ENCODE measurements at places on chromosomes 3 and 15.
A peak's percentile ranks its signal among the peaks of the same experiment; 100 is the strongest.

GRCh38 chr15:33125894-33126537 is 68.5 kb downstream of the FMN1 start:
- DNase-seq, result no peak

- DNase-seq, result no peak
These were observed 235.2 kb downstream of the GABRB3 start for GRCh38 chr15:26537663-26538062.

- peak; percentile 10 for DNase-seq
These were observed 32.9 kb downstream of the PLCH1 start for GRCh38 chr3:155712008-155712407.

DNA sequence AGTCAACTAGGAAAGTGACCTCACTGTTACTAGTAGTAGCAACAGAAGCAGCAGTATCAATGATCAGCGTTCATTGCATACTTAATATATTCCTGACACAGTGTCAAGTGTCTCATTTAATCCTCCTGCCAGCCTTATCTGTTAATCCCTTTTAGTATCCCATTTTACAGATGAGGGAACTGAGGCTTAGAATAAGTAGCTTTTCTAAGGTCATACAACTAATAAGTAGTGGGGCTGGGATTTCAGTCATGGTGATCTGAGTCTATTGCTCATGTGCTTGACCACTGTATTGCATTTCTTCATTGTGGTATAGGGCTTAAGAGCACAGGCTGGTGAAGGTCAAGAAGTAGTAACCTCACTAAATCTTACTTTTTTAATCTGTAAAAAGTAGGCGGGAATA is 233.6 kb downstream of the PTPRG start:
- no peak for DNase-seq

- DNase-seq, result no peak
These were observed 34.9 kb upstream of the SNRPA1 start for GRCh38 chr15:101329867-101330380.

- DNase-seq, result no peak
These were observed 17.4 kb upstream of the NOX5 start for GRCh38 chr15:68997050-68997449.

GRCh38 chr15:42402455-42403205 is 43.3 kb downstream of the CAPN3 start:
- DNase-seq, result no peak

DNA sequence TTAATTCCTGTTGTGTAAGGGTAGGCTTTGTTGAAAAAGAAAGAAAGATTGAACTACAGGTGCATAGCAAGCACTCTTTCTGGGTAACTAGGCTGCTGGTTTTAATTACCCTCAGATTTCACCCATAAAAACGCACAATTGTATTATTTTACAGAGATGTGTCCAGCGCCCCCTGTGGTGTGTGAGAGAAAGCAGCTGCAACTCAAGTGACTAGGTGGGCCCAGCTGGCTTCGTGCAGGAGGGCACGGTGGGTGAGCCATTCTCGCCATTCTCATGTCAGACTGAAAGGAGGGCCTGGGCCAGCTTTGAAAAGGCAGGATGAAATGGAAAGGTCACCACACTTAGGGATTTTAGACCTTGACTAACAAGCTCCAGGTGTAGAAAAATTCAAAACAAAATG is 122.6 kb downstream of the LRIG1 start:
- DNase-seq, result peak; percentile 38

All from fibroblast of upper back skin (primary cell).